ENCODE measurements at places on chromosomes 12 and 14.
A peak's percentile ranks its signal among the peaks of the same experiment; 100 is the strongest.

DNA sequence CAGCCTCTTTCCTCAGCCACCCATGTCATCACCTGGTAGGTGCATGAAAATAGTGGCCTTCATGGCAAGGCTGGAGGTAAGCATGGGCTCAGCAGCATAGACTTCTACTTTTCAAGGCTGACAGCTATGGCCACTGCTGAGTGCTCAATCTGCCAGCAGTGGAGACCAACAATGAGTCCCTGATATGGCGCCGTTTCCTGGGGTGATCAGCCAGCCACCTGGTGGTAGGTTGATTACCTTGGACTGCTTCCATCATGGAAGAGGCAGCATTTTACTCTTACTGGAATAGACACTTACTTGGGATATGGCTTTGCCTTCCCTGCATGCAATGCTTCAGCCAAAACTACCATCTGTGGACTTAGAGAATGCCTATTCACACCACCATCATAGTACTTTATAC is 39.5 kb upstream of the USP44 start:
- no peak for DNase-seq

- no peak for DNase-seq
These were observed 1.4 kb upstream of the APOBEC1 start for GRCh38 chr12:7667125-7667524.

- DNase-seq = peak; percentile 96
These were observed 14.0 kb upstream of the HPD start for GRCh38 chr12:121872546-121873215.

DNA sequence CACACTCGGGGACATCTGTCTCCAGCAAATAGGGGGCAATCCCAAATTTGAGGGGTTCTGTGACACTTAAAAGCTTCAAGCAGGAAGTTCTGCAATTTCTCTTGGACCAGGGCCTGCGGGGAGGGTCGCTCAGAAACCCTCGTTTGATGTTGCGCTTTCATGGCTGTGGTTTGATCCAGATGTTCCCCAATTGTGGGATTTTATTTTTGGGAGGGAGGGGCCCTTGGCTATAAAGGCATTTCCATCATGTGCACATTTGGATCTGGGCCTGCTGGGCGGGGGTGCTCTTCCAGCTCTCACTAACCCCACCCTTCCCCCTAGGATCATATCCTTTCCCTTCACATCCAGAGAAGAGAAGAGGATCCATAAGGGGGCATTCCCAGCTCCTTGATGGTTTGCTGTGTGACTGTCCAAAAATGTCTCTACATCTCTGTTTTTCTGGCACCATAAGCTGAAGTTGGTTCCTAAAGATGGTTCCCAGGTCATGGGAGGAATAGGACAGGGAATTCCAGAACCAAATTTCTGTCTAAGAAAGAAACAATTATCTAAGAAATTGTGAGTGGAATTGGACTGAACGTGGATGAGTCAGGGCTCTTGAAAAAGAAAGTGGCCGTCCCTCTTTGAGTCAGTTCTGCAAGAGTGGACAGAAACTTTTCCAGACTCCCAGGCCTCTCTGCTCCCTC is 47.2 kb downstream of the SMUG1 start:
- no peak for DNase-seq

- DNase-seq = no peak
These were observed 1.8 kb downstream of the CD63 start for GRCh38 chr12:55726971-55727370.

DNA sequence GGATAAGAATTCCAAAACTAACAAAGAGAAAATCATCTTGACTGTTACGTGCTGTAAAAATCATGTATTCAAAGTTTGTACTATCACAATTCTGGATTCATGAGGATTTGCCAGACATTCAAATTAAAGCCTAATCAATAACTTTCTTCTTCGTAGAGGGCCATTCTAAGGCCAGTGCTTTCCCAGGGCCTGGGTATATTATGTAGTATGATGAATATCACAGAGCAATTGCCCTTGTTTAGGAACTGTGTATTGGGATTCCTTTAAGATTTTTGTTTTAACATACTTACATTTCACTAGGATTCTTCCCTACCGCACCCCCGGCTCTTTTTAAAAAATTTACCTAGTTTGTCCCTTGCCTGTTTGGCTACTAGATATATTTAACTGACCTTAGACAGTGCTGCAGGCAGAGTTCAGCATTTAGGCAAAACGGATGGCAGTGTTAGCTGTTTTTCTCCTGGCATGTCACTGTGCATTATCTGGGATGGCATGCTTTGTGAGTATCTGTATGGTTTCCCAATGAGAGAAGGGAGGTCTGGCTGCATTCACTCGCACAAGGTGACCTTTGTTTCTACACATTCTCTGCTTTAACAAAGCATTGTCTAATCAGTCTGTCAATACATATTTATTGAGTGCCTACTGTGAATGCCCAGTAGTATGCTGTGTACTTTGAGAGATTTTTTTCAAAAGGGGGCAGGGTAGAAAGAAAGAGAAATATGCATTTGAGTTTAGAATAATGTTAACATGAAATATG is 63.3 kb downstream of the ERC1 start:
- no peak for DNase-seq

DNA sequence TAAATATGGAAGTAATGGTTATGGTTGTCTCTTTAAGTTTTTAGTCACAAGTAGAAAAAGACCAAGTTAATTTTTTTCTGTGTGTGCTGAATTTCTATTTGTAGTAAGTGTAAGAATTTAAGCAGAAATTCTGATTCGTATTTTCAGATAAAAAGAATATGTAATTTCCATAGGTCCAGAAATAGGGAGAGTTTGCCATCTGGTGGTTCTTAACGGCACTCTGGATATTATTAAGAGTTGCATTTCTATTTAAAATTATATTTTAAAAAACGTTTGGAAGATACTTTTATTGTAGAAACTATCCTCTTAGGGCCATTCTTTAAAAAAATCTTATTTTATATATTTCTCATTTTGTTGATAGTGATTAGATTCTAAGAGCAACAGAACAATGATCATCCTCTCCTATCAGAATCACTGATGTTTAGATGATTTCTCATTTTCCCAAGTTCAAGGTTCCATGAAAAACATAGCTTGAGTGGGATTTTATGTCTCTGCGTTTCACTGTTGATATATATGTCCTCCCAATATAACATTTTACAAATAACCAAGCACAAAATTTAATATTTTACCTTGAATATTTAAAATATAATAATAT is 88.3 kb downstream of the LRRK2 start:
- peak; percentile 38 for DNase-seq

DNA sequence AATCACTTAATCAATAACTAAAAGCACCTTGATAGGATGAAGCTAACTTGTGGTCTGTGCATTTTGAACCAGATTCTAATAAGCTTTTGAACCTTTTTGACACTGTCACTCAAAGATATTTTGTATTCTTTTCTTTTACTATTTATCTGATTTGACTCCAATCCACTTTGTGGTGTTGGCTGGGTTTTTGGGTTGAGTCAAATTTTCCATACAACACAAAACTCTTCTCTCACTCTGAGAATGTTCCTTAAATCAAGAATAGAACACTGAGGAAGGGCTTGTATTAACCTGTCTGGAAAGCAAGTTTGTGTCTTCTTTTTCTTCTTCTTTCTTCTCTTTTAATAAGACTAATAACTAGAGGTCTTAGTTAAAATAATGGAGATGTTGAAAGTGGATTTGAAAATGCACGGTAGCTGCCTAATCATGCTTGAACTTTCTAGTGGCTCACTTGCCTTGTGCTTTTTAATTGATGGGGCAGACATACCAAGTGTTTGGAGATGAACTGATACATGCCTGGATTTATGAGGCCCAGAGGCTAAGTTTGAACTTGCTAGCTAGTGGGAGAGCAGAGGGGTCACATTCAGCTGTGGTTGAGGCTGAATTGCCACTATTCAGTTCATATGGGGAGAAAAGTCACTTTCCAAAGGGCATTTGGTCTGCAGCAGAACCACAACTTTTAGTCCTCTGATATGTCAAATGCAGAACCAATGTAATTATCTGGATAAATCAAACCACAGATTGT is 93.5 kb upstream of the PTHLH start:
- DNase-seq = peak; percentile 47

- no peak for DNase-seq
These were observed 39.3 kb upstream of the AMN start for GRCh38 chr14:102883089-102883541.

GRCh38 chr12:61956545-61956944 is 303.7 kb upstream of the USP15 start:
- DNase-seq = no peak

DNA sequence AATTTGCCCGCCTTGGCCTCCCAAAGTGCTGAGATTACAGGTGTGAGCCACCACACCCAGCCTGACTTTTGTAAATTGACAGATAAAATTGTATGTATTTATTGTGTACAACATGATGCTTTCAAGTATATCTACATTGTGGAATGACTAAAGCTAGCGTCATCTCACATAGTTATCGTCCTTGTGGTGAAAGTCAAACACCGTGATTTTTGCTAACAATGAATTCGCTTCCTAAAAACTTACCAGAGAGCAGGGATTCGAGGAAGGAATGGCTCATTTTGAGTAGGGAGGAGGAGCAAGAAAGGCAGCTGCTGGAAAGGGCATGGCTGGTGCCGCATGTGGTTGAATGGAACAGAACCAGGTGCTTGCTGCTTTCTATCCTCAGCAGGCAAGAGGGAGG is 85.4 kb downstream of the LGMN start:
- peak; percentile 20 for DNase-seq

- no peak for DNase-seq
These were observed 129.7 kb upstream of the GRIP1 start for GRCh38 chr12:66808606-66809005.

GRCh38 chr12:132316497-132317232 is 12.7 kb downstream of the GALNT9 start:
- DNase-seq = no peak

- no peak for DNase-seq
These were observed 70.0 kb downstream of the TMTC1 start for GRCh38 chr12:29713729-29714128.

DNA sequence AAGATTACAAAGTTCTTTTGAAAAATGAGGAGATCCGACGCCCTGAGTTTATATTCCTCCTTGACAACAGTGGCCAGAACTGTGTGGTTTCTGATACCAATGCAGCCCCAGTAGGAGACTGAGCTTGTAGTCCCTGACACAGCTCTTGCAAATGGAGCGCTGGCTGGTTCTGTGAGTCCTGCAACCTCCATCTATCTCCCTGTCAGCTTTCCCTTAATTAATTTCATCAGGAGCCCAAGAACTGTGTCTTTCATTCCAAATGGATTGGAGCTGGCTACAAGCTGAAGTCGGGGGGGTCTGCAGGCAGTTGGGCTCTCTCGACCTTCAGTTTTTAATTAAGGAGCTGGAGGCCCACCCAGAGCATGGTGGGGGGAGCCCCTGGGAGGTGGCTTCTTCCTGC is 160.6 kb downstream of the ADGRD1 start:
- DNase-seq = no peak

- DNase-seq = peak; percentile 86
These were observed 34.7 kb downstream of the GPR19 start for GRCh38 chr12:12661086-12661856.

GRCh38 chr12:113467502-113468364 is 3.9 kb downstream of the LHX5 start:
- no peak for DNase-seq

GRCh38 chr14:100019156-100019744 is 46.0 kb upstream of the EVL start:
- DNase-seq = peak; percentile 51

- DNase-seq = no peak
These were observed 8.3 kb downstream of the KRT7 start for GRCh38 chr12:52241205-52241842.

GRCh38 chr12:70577283-70577634 is 60.0 kb downstream of the PTPRB start:
- no peak for DNase-seq

DNA sequence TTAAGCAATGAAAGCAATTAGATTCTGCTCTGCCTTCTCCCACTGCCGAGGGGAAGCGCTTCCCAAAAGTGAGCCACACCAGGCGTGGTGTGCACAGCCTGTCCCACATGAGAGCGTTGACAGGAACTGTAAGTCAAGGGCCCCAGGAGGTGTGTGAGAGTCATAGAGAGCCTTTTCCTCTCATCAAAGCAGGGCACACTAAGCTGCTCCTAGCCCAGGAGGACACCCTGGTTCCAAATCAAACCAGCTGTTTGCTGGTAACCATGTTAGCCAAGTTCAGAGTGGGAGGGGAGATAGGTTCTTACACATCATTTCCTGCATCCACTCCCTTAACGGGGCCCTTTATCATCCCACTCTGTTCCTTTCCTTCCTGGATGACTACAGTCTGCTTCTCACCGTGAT is 98.3 kb downstream of the SPTSSA start:
- DNase-seq = peak; percentile 60

DNA sequence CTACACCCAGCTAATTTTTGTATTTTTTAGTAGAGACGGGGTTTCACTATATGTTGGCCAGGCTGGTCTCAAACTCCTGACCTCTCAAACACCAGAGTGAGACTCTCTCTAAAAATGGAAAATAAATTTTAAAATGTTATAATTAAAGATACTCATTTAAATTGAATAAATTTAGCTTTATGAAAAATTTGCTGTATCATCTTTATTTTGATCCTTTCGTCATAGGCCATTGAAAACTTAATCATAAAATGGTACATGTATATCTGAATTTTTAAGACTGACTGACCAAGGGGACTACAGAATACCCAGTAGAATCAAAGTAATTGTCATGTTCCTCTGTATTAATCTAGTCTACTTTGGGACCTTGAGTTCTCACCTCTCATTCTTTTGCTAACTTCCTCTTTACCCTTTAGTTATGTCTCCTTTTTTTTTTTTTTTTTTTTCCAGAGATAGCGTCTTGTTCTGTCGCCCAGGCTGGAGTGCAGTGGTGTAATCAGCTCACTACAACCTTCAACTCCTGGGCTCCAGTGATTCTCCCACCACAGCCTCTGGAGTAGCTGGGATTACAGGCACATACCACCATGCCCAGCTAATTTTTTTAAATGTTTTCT is 9.5 kb downstream of the RAB5B start:
- no peak for DNase-seq

- DNase-seq = no peak
These were observed 208.8 kb downstream of the EPS8 start for GRCh38 chr12:15580431-15580830.

DNA sequence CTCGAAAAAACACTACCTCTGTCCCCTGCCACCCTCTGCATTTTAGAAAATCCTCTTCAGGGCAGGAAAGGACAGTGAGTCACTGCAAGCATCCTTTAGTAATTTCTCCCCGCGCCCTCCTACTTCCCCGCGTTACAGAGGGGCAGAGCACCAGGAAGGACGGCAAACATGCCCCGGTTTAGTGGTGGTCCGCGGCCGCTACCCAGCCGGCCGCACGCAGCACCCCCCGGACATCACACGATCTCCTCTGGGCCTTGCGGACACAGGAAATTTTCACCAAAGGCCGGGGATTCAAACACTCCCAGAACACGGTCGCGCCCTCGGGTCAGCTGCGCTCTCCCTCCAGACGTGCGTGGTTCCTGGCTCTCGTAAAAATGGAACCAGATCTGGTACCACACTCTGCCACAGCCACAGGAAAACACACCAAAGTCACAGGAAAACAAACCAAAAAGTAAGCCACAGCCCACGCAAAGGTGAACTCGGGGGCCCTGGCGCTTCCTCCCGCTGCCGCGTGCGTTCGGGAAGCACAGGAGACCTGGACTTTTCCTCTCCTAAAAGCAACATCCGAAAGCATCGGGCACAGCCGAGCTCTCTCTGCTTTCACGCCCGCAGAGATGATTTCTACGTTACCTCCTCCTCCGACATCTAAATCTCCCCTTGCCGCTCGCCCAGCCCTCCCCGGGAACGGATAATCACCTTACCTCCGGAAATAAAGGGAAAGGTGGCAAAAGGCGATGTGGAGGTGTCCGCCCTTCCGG is 839 bp downstream of the SLC38A1 start:
- DNase-seq = peak; percentile 23

All from cardiac fibroblast (primary cell).